Activated B cell treated with CpG ODN at 0.5 μM for 24 hours (primary cell): ENCODE measurements at places on chromosomes 6 and 20. TPM values are rescaled to one million over a fixed set of nuclear protein-coding genes. Genes with fewer than 3 reads are reported as not detected.

GRCh38 chr20:48722737-48723191 lies 105.0 kb downstream of the PREX1 start:
- DNase-seq = no peak

DNA sequence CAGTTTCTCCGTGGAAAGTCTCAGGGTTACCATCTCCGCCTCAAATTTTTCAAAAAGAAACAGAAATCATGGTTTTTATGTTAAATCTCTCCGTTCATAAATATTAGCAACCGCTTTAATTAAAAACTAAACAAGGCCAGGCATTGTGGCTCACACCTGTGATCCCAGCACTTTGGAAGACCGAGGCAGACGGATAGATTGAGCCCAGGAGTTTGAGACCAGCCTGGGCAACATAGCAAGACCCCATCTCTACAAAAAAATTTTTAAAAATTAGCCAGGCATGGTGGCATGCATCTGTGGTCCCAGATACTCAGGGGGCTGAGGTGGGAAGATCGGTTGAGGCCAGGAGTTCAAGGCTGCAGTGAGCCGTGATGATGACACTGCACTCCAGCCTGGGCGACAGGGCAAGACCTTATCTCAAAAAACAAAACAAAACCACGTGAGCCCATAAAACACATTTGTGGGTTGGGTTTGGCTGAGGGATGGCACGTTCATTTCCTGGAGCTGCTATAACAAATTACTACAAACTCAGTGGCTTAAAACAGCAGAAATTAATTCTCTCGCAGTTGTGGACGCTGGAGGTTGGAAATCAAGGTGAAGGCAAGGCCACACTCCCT lies 223.2 kb downstream of the ZNF217 start:
- no peak for DNase-seq

The GINM1 gene
- total RNA-seq = 15.4 and 18.0 TPM in 2 replicates

DNA sequence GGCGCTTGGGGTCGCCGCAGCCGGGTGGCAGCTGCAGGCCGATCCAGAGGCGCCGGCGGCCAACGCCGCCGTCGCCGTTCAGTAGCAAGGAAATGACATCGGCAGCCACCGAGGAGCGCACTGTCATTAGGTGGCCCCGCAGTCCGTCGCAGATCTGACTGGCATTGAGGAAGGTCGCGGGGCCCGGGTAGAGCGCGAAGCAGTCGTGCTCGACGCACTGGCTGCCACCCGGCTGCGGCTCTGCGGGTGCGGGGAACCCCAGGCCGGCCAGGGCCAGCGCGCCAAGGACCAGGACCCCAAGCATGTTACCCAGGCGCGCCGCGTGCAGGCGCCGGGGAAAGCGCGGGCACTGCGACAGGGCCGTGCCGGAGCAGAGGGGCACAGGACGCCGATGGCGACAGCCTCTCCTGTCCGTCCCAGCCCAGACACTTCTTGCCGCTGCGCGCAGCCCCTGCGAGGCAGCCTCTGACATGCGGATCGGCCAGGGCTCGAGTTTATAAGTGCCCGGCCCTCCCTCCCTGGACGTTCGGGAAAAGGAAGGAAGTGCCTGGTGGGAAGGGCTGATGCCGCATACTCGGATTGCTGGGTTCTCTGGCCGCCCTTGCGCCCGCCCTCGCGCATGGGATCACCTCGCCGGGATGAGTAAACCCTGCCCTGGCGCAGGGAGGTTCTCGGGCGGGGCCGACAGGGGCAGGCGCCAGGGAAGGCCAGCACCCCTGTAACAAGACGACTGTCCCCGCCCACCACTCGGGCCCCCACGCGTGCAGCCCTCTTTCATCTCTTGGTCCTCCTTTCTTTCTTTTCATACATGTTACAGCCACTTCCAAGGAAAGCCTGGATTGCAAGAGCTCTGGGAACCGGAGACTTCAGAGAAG lies at the start of gene THBD:
THBD (minus strand) TSS at position 472 of the 875 bp plus-strand sequence; CDS start at position 304, 168 bp downstream.
- DNase-seq = no peak

The SLC22A7 gene
- total RNA-seq = not detected in 2 replicates

DNA sequence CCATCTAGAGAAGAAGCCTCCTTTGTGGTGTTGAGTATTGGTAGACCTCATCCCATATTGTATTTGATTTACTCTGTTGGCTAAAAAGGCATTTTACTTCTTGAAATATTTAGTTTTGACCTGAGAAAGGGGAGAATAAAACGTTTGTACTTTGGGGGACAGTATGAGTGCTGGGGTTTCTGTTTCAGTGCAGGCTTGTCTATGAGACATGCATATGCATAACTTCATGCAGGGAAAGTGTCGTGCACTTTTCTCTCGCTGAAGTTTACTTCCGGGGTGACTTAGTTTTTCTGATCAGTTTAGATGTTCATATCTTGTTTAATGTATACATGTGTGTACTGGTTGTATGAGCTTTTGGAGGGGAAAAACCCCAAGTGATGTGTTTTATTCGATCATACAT lies 59.5 kb downstream of the UTRN start:
- no peak for DNase-seq

DNA sequence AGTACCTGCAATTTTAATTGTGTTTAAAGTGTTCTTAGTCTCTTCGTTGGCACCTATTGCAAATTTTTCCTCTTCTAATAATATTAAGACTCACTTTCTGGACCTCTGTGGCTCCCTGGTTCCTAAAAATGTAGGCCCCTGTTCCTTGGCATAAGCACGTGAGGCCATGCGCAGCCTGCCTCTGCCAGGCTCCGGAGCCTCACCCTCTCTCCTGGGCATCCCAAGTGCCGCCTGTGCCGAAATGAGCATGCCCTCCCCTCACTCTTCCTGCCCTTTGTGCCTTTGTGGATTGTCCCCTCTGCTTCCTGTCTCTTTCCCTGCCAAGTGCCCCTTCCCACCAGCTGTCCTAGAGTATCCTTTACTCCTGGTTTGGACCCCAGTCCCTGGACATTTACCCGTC lies 246.1 kb downstream of the TMEM242 start:
- no peak for DNase-seq

The GHRH gene
- total RNA-seq = not detected in 2 replicates

The HRH3 gene
- not detected in 2 replicates for total RNA-seq

DNA sequence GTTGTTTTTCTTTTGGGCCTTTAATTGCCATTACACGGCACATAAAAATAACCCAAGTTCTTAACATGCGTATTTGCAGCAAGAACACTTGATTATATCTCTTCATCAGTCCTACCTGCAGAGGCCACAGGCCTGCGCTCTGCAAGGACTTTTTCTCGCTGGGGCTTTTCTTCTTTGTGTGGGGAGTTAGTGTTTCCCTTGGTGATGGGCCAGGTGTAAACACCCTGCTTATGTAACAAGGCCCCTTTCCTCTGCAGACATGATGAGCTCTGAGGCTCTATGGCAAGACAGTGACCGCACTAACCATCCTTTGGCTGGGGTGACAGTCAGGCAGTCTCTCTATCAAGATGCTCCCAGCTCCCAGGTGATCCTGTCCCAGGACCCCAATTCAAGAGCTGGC lies 97.8 kb upstream of the PCSK2 start:
- no peak for DNase-seq

The NR2E1 gene
- not detected in 2 replicates for total RNA-seq

GRCh38 chr6:47105469-47106178 lies 63.5 kb upstream of the ADGRF1 start:
- no peak for DNase-seq

DNA sequence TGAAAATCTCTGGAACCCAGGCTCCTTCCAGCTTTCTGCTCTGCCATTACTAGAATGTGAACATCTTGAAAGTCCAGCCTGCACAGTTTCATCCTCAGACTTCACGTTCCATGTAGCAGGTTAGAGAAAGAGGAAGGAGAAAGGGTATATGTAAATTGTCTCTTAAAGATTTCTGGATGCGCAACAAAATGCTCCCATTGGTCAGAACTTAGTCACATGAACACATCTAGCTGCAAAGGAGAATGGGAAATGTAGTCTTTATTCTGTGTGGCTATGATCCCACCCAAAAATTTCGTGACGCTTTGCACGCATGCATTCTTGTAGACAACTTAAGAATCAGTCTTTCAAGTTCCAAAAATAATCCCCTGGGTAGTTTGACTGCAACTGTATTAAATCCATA lies 46.4 kb upstream of the CHD6 start:
- no peak for DNase-seq

The KCNQ5 gene
- 10.1 and 12.0 TPM in 2 replicates for total RNA-seq

DNA sequence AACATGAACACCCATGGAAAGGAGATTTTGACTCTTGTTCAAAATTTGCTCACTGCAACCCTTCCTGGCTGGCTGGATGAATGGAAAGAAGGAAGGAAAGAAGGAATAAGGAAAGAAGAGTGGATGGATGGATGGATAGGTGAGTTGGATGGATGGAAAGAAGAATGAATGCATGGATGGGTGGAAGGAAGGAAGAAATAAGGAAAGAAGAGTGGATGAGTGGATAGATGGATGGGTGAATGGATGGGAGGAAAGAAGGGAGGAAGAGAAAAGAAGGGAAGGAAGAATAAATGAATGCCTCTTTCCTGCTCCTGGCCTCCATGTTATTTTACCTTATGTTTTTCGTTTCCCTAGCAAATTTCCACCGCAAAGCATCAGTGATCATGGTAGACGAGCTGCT lies 74.2 kb upstream of the RIN2 start:
- DNase-seq = no peak

DNA sequence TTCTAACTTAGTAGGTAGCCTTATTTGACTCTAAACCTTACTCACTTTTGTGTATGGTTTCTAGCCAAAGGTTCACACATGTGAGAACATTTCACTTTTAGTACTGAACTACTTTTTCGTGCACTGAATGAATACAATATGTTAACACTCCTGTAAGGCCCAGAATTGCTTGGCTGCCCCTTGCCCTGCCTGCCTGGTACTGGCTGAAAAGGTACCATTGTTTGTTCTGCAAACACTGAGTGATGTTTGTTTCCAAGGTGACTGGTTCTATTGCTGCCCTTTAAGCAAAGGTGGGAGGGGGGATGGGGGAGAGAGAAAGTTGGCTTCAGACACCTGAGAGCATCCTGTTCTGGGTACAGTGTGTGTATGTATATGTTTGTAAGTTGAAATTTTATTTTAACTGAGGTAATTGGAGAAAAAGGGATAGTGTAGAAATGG lies 31.2 kb downstream of the RREB1 start:
- DNase-seq = no peak

DNA sequence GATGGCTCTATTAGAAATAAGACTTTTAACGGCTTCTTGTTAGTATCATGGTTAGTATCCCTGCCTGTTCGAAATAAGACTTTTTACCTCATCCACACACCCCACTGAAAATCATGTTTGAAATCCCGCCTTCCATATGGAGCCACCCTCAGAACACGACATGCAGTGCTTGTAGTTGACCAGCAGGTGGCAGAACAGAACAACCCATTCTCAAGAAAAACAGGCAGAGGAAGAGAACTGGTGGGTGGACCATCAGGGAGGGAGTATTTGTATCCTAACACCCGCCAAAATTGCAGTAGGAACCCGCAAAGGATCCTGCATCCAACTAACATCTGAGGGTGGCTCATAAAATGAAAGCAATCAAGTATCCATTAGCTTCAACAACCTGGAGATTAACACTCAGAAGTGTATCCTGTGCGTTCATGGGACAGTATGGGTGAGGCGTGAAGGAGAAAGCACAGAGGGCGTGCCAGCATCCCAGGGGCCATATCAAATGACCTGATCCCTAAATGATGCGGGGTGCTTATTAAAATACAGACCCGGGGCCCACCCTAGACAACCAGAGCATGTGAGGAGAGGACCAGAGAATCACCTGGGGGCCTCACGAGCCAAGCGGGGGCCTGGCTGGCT lies 89.6 kb upstream of the NHSL1 start:
- DNase-seq = no peak

DNA sequence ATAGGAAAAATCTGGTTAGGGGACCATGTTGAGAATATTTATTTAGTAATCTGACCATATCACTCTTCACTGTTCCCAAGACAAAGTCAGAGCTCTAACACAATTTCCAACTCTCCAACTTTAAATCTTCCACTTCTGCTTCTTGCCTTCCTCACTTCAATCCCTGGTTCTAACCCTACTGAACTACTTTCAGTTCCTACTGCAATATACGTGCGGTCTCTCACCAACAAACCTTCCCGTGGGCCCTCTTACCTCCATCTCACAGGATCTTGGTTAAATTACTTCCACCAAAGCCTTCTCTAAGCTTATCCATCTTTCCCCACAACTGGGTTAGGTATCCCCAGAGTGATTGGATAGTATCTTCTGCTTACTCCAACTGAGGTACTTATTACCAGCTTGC lies 8.0 kb downstream of the EIF2S2 start:
- no peak for DNase-seq

The RHAG gene
- not detected in 2 replicates for total RNA-seq

DNA sequence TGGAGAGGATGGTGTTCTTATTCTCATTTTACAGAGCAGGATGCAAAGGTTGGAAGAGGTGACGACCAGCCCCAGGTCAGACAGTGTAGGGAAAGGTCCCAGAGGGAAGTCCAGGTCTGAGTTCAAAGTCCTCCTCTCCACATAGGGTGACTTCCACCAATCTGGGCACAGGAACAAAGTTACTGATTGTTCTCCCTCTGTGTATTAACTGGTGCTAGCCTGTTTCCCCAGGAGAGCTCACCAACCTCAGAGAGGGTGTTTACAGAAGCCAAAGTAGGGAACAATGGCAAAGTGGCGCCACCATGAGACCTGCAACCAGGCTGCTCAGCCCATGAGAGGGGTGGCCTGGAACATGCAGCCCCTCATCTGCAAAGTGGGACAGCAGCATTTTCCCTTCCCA lies 16.8 kb upstream of the SIRPB1 start:
- no peak for DNase-seq

DNA sequence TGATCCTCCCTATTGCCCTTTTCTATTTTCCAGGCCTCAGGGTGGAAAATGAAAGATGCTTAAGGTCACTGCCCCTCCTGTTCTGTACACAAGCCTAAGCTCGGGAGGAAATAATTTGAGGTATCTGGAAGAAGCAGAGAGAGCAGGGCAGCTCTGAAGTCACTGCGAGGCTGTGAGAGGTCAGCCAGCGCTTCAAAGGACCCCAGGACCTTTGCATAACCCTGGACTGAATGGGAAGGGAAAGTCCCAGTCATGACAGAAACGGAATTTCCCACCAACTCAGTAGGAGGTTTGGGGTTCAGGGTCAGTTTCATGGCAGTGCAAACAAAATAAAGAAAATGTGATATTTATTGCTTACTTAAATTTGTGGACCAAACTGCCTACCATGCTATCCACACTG lies 58.1 kb downstream of the LRFN2 start:
- no peak for DNase-seq

The C4B gene
- total RNA-seq = 5.1 and 5.3 TPM in 2 replicates
